ENCODE measurements at places on chromosomes 1 and 21.

DNA sequence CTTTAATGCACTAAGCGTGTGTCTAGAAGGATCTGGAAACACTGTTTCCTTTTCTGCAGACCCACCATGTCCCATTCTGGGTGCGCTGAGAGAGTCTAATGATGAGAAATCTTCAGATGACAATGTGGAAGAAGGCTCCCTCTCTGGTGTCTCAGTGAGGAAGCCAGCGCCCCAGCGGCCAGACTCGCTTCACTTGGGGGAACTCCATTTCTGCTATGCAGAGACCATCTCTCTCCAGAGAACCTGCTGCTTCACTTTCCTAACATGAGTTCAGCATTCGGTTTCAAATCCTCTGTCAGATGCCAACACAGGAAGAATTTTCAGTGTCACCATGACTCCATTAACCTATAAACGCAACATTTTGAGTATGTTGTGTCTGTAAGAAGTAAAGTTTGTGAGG lies 121.8 kb downstream of the SYF2 start:
- no peak for DNase-seq

DNA sequence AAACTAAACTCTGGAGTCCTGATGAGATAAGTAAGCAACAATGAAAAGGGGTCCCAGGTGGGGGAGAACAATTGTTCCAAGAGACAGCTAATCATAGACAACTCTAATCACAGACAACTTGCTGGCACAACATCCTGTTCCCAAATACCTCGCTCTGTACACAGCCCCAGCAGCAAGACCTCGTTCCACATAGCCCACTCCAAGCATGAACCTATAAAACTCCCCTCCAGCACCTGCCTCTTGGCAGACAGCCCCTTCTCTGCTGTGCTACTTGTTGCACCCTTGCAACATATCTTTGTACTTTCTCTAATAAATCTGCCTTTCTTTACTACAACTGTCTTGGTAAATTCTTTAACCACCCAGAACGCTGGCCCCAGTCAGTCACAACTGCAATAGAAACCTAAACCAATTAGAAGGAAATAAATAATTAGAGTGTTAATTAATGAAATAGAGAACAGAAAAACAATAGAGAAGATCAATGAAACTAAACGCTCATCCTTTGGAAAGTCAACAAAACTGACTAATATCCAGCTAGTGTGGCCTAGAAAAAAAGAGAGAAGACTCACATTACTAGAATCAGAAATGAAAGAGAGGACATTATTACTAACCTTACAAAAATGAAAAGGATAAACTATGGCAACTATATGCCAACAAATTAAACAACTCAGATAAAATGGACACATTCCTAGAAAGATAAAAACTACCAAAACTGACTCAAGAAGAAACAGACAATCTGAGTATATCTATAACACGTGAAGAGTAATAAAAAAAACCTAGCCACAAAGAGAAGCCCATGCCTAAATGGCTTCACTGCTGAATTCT lies 36.1 kb downstream of the LRRC40 start:
- no peak for DNase-seq

GRCh38 chr21:37199057-37199924 lies 67.8 kb downstream of the VPS26C start:
- DNase-seq: no peak

DNA sequence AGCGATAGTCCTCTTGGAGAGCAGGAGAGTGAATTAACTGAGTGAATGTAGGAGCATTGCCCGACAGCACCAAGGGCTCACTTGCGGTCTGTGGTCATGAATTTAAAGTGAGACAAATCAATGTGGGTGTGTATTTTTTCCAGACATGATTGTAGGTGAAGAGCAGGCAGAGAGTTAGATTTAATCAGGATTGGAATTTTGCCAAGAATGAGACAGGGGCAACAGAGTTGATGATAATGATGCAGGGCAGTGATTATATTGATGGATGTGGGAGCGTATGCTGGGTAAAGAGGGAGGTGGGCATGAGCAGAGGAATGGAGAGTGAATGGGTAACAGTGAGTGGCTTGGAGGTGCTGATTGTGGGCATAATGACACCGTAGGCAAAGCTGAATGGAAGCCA lies 20.0 kb upstream of the SYT6 start:
- no peak for DNase-seq

GRCh38 chr1:10710489-10710888 lies 86.0 kb downstream of the CASZ1 start:
- DNase-seq: peak; percentile 83

- no peak for DNase-seq
These were observed 969.0 kb downstream of the TTLL7 start for GRCh38 chr1:83029916-83030315.

- DNase-seq: no peak
These were observed 1.4 kb downstream of the PEAR1 start for GRCh38 chr1:156894711-156895454.

DNA sequence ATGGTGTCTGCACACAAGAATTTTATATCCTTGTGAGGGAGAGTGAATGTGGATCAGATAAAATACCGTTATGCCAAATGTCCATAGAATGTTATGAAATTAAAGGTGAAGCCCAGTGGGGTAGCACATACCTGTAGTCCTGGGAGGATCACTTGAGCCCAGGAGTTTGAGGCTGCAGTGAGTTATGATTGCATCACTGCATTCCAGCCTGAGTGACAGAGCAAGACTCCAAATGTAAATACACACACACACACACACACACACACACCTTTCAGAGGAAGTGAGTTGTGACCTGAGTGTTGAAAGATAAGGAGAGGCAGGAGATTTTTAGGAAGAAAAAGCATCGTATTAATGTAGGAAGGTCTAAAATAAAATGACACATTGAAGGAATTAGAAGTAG lies 28.1 kb upstream of the ZYG11A start:
- no peak for DNase-seq

- DNase-seq: no peak
These were observed 137.8 kb upstream of the KRTAP19-8 start for GRCh38 chr21:31176080-31176551.

GRCh38 chr1:209435654-209436566 lies 147.6 kb upstream of the CAMK1G start:
- DNase-seq: peak; percentile 66

GRCh38 chr1:20037877-20038276 lies 32.1 kb upstream of the PLA2G5 start:
- DNase-seq: no peak

GRCh38 chr1:28833381-28833780 lies 21.4 kb downstream of the OPRD1 start:
- no peak for DNase-seq

All from NCI-H1092 (cell line).